ENCODE measurements at places on chromosomes 1 and 21. TPM values are rescaled to one million over a fixed set of nuclear protein-coding genes. Genes with fewer than 3 reads are reported as not detected.

Gene ZYG11A
- 0.06 TPM for polyA plus RNA-seq

Gene PTPRU
- 25.4 TPM for polyA plus RNA-seq

Gene CLEC20A
- polyA plus RNA-seq: not detected

Gene FTCD
- polyA plus RNA-seq: 1.1 TPM

Gene RNF223
- 0.31 TPM for polyA plus RNA-seq

Gene CR1
- 0.93 TPM for polyA plus RNA-seq

Gene CELA3A
- polyA plus RNA-seq: not detected

Gene ALPL
- polyA plus RNA-seq: 3.1 TPM

Gene ADORA3
- 1.2 TPM for polyA plus RNA-seq

Gene TMEM35B
- 17.7 TPM for polyA plus RNA-seq

Gene STIL
- polyA plus RNA-seq: 3.9 TPM

Gene FMO5
- 2.4 TPM for polyA plus RNA-seq

Gene HAO2
- not detected for polyA plus RNA-seq

GRCh38 chr1:237875291-237875690 is 15.4 kb downstream of the ZP4 start:
- DNase-seq: no peak

- no peak for DNase-seq
Observed at GRCh38 chr1:215003686-215004085, 78.9 kb upstream of the KCNK2 start.

DNA sequence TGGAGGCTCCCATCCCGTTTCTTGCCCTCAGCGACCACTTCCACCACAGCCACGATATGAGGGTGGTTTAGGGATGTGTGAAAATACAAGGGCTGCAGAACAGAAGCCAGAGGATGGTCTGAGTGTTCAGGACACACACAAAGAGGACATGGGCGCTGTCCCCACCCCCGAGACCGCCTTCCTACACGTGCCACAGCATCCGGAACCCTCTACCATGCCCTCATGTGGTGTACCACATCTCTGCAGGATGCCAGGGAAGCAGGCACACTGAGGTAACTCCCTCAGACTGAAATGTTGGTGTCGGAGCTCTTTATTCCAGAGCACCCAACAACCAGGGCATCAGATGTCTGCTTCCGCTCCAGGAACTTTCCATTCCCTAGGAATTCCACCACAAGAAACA is 23.1 kb downstream of the NPHP4 start:
- no peak for DNase-seq

GRCh38 chr1:38648417-38648816 is 211.2 kb downstream of the RRAGC start:
- no peak for DNase-seq

DNA sequence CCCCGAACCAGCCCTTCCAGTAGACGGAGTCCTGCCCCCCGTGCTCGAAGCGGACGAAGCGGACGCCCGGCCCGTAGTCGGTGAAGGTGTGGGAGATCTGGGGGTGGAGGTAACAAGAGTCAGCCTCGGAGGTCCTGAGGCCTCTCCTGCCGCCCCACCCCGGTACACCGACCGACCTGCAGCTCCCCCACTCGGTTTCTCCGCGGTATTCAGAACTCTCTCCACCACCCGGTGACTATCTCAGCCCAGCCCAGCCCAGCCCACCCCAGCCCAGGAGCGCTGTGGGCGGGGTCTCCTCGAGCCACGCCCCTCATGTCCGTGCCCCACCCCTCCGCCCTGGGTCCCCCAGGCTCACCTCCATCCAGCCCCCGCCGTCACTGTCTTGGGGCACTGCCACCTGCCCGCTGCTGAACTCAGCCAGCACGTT is 5.5 kb downstream of the FBXO2 start:
- DNase-seq: no peak

- no peak for DNase-seq
Observed at GRCh38 chr1:57551476-57551875, 127.6 kb upstream of the DAB1 start.

GRCh38 chr1:203768256-203768655 is 3.3 kb downstream of the LAX1 start:
- DNase-seq: no peak

DNA sequence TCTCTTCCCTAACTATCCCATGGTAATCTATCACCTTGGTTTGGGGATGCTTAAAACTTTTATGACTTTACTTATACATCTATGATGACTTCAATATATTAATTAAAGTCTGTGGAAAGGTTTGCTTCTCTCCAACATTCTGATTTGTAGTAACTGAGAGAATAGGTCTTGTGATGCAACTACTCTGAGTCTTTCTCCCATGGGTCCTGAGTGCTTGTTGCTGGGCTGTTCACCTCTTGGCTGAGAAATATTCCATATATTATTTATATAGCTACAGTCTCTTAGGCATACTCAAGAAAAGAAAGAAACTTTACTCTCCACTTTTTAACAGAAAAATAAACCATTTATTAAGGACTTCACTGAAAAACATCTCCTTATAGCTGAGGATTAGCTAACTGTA is 119.3 kb upstream of the PLPPR5 start:
- DNase-seq: no peak

- DNase-seq: no peak
Observed at GRCh38 chr1:98196012-98196411, 275.2 kb upstream of the DPYD start.

- no peak for DNase-seq
Observed at GRCh38 chr1:100543640-100544039, 5.7 kb downstream of the GPR88 start.

DNA sequence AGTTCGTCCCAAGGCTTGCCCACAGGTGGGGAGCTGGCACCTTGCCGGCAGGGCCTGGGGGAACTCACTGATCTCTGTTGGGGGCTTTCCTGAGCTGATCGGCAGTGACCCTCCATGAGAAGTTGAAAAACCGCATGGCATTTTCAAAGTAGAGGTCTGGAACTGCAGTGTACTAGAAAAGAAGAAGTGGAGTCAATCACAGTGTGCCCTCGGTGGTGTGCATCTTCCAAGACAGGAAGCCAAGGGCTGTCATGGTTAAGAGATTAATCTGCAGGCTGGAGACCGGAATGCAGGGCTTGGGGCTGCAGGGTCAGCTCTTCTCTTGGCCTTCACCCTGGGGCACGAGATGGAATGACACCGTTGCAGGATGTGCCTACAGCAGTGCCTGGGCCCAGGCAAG is 56.8 kb downstream of the ECE1 start:
- no peak for DNase-seq

DNA sequence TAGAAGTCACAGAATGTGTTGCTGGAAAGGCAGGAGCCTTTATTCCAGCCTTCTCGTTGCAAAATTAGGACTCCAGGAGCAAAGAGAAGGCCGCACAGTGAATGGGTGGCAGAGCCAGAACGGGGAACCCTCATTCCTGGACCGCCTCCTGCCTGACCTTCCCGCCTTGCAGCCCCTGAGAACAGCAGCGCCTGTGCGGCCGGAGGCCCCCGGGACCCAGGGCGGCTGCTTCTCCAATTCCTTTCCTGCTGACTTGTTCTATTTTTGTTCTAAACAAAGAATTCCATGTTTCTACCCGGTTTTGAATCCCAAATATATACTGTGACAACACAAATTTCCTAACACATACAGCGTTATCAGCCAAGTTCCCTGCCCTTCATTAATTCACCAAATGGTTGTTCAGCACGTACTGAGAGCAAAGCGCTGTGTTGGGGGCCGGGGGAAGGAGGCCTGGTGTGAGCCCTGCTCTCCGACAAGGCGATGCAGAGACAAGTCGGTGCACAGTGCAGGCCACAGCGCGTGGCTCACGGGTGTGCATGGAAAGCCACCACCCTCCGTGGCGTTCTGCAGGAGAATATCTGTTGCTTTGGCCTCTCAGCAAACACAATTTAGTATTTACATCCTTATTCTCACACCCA is 31.9 kb upstream of the COL6A2 start:
- no peak for DNase-seq

DNA sequence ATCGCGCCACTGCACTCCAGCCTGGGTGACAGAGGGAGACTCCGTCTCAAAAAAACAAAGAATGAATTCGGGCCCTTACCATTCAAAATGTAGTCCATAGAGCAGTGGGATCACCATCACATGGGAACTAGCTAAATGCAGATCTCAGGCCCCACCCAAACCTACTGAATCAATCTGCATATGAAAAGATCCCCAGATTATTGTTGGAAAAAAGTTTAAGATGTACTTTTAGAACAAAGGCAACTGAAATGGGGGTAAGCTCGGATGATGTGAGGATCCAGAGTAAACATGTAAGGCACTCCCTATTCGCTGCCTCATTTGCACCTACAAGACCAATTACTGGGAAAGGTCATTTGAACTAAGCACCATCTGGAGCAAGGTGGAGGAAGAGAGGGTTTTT is 803 bp upstream of the FLAD1 start:
- no peak for DNase-seq

- no peak for DNase-seq
Observed at GRCh38 chr21:35748678-35749314, 311.5 kb downstream of the SETD4 start.

DNA sequence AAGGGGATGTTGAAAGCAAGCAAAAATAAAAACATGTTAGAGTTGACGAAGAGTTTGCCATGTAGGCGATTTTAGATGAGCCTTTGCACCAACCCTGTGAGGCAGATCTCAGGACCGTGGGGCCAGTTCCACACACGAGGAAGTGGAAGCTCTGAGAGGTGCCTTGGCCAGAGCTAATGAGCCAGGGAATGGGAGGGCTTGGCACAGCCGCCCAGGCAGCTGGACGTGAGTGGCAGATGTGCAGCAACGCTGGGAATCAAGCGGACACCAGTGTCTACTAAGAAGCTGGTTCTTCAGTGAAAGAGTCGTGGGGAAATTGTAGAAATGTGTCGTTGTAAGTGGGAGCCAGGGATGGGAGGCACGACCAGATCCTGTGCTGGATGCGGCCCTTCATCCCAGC is 58.9 kb upstream of the COL6A1 start:
- DNase-seq: no peak

- DNase-seq: peak; percentile 77
Observed at GRCh38 chr1:197464044-197464443, 196.0 kb downstream of the CRB1 start.

DNA sequence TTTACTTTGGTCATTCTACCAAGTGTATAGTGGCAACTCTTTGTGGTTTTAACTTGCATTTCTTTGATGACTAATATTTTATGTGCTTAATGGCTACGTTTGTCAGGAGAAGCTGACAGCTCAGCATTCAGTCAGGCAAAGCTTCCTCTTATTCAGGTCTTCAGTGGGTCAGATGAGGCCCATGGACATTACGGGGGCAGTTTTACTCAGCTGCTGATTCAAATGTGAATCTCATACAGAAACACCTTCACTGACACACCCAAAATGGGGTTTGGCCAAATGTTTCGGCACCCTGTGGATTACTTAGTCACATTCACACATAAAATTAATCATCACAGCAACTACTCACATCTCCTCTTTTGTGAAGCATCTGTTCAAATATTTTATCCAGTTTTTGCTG is 104.9 kb upstream of the PLD5 start:
- no peak for DNase-seq

DNA sequence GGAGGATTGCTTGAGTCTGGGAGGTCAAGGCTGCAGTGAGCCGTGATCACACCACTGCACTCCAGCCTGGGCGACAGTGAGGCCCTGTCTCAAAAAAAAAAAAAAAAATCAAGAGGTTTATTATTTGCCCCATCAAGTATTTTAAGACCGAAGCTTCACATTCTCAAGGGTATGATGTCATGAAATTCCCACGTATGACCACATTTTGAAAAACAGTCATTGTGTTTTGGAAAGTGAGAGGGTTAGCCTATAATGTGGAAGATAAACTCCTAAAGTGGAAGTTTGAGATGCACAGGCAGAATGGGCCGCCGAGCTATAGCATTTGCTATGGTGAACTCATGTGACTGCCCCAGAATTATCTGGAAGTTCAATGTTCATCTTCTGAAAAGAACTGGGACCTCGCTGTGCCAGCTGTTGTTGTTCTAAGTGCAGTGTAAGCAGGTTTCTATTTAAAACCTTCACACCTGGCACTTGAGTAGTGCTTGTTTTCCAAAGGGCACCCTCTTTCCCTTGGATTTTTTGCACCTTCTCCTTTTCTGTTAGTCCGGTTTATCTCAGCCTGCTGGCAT is 96.9 kb upstream of the SLC25A33 start:
- no peak for DNase-seq

GRCh38 chr1:102901996-102902395 is 206.3 kb downstream of the COL11A1 start:
- DNase-seq: no peak

GRCh38 chr1:228465141-228465540 is 22.0 kb upstream of the RNF187 start:
- no peak for DNase-seq

DNA sequence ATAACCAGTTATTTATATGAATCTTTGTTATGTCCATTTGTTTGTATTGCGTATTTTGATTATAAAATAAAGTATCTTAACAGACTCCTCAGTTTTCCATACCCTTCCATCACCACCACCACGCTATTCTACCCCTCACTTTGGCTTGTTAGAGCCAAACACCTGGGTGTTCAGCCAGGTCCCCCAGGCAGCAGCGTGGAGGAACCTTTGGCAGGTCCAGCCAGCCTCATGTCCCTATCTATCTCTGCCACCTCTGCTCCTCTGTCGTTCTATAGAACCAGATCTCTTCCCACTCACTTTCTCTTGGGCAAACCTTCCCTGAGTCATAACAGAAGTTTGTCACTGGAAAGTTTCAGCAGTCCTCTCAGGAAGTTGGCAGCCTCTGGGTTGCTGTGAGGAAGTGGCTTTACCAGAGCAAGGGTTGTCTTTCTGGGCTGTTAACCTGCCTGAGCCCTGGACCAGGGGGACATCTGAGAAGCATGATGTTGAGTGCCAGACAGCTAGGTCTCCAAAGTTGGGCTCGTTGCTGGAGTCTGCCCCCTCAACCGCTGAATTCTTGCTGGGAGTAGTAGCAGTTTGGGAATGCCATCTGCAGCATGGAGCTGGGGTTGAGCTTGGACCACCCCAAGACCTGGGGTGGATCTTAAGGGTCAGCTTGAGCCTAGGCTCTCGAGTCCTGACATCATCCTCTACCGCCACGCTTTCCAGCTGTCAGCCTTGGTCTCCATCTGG is 996 bp upstream of the SH3BGRL3 start:
- no peak for DNase-seq

DNA sequence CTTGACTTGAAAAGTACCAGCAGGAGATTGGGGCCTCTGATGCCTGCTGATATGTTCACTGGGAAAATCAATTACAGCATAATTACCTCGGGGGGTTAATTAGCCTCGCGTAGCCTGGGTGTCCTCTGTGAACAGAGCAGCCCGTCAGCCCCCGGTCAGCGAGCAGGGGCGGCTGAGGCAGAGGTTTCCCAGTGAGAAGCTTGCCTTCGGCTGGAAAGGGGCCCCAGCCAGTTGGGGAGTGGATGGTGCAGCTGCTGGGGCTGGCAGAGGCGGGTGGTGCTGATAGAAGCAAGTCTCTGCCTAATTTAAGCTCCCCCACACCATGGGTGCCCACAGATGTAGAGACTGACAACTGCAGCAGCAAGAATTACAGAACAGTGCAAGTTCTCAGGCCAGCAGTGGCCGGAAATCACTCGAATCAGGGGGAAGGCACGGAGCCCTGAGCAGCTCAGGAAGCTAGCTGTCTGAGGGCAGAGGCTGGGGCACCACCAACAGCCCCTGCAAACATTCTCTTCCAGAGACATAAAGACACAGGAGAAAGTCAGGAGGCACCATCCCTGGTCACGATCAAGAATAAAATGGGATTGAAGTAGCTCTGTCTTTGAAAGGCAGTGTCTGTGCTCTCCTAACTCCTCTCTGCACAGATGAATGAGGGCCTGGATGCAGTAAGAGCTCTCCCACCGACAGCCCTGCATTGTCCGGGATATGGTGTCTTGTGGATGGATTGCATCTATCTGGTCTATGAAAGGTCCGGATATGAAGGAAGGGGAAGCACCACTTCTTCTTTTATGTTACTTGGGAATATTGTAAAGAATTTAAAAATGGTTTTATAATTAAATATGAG is 166.5 kb upstream of the CD34 start:
- no peak for DNase-seq
